ENCODE measurements at places on chromosomes 7 and 10.

- DNase-seq: no peak
Observed at GRCh38 chr7:49845626-49846025, 72.2 kb downstream of the VWC2 start.

GRCh38 chr7:96178581-96178980, 143.3 kb downstream of the SLC25A13 start:
- no peak for DNase-seq

DNA sequence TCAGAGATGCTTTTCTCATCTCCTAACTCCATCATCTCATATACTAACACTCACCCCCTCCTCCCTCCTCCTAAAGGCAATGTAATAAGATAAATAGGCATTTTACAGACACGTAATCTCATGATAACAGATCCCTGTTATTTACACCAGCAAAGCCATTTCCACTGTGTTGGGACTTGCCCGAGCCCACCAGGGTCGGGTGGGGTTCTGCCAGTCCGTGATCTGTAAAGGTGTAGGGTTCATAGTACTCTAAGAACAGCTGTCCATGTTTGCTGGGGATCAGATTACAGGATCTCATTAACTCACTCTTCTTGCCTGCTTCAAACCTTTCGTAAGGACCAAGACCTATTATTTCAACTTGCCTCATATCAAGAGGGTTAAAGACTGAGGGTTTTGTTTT, 172.4 kb downstream of the FZD1 start:
- DNase-seq: no peak

GRCh38 chr7:108525327-108525984, 479 bp downstream of the PNPLA8 start:
- DNase-seq: no peak

DNA sequence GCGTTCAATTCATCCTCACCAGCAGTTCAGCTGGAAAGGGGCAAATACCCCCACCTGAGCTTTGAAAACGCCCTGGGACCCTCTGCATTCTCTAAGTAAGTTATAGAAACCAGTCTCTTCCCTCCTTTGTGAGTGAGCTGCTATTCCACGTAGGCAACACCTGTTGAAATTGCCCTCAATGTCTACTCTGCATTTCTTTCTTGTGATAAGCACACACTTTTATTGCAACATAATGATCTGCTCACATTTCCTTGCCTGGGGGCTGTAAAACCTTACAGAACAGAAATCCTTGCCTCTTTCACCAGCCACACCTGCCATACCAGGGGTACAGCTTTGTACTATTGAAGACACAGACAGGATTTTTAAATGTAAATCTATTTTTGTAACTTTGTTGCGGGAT, 155.8 kb upstream of the LANCL2 start:
- DNase-seq: no peak

DNA sequence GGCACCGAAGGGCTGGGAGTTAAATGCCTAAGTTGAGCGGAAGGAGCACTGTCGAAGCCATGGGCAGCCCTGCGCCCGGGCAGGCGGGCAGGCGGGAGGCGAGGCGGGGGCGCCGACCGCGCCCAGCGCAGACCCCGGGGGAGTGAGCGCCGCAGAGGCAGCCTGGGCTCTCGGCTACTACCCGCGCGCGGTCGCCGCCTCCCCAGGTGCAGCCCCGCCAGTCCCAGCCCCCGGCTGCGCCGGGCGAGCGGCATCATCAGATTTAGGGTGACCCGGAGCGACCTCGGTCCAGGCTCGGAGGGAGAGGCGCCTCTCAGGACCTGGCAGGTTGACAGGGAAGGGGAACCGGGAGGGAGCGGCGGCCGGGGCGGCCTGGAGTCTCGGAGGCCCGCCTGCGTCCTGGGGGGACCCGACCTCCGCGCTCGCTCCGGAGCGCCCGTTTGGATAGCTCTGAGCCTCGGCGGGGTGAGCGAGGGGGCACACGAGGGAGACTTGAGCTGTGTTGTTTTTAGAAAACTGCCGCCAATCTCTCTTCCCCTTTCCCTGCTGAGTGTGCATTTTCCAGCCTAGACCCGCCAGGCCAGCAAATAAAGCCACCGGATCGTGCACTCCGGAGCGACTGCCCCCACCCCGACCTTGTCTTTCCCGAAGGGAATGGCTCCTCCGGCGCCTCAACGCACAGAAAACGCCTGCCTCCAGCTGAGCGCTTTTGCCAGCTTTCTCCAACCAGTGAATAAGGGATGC, 2.3 kb upstream of the NRP1 start:
- DNase-seq: no peak

GRCh38 chr10:50946991-50947781, 61.8 kb upstream of the A1CF start:
- no peak for DNase-seq

DNA sequence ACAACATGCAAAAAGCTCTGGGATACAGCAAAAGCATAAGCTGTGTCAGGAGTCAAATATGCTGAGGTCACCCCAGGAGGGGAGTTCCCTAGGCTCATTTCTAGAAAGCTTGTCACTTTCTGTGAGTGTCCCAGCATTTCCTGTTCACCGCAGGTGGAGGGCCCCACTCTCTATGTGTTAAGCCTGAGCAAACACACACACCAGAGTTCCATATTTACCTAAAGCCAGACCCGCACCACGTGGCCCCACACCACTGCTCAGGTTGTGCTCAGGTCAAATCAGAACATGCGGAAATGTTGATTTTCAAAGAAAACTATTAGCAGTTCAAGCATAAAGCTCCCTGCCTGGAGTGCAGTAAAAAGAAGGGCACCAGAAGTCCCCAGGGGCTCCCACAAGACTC, 259.6 kb upstream of the PPP2R2D start:
- no peak for DNase-seq

Measured in CD4-positive, alpha-beta T cell treated with Interferon alpha-2 for 1 hour (primary cell).